ENCODE measurements at places on chromosomes 3 and 15. TPM values are rescaled to one million over a fixed set of nuclear protein-coding genes. Genes with fewer than 3 reads are reported as not detected.

SERINC4 gene
- total RNA-seq, result not detected

CCR9 gene
- total RNA-seq, result not detected

DNA sequence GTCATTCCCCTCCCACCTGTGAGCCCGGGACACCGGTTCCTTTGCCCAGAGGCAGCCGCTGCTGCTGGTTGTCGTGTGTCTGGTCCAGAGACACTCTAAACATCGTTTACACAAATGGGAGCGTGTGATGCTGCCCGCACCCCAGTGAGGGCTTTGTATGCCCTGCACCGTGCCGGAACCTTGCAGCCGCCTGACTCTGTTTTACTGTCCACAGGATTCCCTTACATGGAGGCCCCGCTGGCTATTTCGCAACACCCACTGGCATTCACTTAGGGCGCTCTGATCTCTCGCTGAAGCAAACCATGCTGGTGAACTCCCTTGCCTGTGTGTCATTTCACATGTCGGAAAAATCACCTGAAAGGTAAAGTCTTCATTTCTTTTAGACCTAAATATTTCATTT is 100.8 kb upstream of the SLC6A6 start:
- H3K27ac ChIP-seq, result no peak overlapping the region
- H3K27me3 ChIP-seq, result no peaks in the 10 kb centered on the region
- DNase-seq, result peak; percentile 46
- H3K36me3 ChIP-seq, result no peaks in the 10 kb centered on the region
- H3K4me3 ChIP-seq, result no peak overlapping the region

PARP15 gene
- total RNA-seq, result 1.3 TPM

MYL3 gene
- 1.6 TPM for total RNA-seq

GOLGA8Q gene
- total RNA-seq, result 0.71 TPM

P2RY1 gene
- total RNA-seq, result 0.99 TPM
